Right cardiac atrium (tissue), 5 donors: ENCODE measurements at places on chromosomes 13 and 19. TPM values are rescaled to one million over a fixed set of nuclear protein-coding genes. Genes with fewer than 3 reads are reported as not detected.

GRCh38 chr13:43272851-43273250 lies 249.5 kb downstream of the DNAJC15 start:
- DNase-seq = no peak

GRCh38 chr19:397321-397720 lies 11.6 kb downstream of the C2CD4C start:
- DNase-seq = no peak

GRCh38 chr13:97030705-97031452 lies 36.6 kb upstream of the OXGR1 start:
- no peak for DNase-seq

DNA sequence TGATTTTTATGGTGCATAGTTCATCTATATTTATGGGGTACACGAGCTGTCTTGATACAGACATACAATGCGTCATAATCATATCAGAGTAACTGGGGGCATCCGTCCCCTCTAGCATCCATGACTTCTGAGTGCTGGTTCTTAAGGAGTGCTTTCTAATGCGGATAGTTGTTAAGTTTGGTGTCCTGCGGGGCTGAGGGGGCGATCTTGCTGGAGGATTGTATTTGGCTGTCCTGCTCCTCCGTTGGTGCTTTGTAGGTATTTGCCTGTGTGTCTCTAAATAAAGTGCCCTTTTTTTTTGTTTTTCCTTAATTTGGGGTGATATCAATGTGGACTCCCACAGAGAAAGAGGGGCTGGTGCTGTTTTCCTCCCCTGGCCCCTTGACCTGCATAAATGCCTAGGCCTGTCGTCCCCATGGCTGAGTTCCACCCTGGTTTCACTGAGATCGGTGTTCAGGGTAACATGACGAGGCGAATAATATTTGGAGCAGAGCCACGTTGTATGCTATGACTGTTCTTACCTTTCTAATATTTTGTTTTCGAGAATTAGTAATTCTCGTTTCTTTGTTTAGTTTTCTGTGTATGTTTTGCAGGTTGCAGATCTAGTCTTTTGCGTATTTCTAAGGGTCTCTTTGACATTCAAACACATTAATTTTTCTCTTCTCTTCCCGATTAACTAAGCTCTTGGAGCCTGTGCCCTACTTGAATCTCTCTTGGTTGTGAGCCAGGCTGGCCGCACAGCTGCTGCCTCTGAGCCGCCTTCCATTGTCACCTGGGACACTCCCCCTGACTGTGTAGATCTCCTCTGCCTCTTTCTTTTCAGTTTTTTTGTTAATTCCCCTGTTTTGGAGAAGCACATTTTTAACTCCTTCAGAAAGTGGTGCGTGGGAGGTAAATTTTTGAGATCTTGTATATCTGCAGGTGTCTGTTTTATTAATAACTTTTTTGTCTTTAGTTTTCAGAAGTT lies 100.3 kb downstream of the ARHGEF7 start:
- DNase-seq = no peak

DNA sequence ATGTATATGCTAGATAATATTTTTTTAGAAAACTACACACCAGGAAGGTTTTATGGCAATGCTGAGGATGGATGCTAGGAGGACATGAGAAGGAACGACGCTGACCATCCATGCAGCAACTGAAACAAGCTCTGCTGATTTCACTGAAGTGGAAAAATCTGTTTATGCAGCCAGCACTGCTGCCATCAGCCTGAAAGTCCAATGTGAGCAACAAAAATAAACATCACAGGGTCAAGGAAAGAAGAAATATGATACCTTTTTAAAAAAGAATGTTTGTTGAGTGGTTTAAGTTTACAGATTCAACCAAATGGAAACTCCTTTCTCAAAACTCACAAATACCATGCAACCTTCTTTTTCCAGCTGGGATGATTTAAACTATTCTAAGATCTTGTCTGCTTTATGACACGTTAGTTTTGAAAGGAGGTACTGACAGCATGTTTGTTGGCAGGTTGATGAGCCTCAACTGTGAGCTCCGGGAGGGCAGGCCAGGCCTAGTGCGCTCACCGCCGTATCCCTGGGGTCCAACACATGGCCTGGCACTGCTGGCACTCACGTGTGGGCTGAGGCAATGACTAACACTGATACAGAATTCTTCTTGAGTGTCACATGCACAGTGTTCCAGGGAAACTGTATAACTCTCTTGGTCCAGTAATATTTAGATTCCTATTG lies 46.8 kb downstream of the LATS2 start:
- DNase-seq = peak; percentile 51

GRCh38 chr19:39409208-39410016 lies 2.8 kb downstream of the ZFP36 start:
- peak; percentile 93 for DNase-seq

DNA sequence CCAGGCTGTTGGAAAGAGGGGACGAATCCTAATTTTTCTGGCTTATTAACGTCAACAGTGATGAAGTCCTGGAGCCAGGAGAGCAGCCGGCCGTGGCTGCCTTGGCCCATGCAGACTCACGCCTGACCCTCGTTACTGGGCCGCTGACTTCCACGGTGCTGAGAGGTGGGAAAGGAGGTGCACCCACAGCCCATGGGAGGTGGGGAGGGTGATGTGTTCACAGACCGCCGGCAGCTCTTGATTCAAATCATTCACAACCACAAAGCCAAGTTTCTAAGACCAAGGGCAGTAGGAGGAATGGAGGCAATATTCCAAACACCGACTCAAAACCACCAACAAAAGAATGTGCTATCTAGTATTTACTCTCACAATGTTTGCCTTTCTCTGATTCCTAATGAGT lies 24.3 kb downstream of the COL4A2 start:
- DNase-seq = peak; percentile 69

- DNase-seq = no peak
Observed at GRCh38 chr13:98838776-98839175, 86.3 kb upstream of the SLC15A1 start.

The ZMYM2 gene
- total RNA-seq = 71.4 TPM

- DNase-seq = no peak
Observed at GRCh38 chr13:90926459-90926858, 421.0 kb upstream of the MIR17HG start.

The CCNA1 gene
- total RNA-seq = not detected

The GNG14 gene
- not detected for total RNA-seq

The ZMYM5 gene
- 12.7 TPM for total RNA-seq

- no peak for DNase-seq
Observed at GRCh38 chr19:16359964-16360363, 35.3 kb downstream of the KLF2 start.

DNA sequence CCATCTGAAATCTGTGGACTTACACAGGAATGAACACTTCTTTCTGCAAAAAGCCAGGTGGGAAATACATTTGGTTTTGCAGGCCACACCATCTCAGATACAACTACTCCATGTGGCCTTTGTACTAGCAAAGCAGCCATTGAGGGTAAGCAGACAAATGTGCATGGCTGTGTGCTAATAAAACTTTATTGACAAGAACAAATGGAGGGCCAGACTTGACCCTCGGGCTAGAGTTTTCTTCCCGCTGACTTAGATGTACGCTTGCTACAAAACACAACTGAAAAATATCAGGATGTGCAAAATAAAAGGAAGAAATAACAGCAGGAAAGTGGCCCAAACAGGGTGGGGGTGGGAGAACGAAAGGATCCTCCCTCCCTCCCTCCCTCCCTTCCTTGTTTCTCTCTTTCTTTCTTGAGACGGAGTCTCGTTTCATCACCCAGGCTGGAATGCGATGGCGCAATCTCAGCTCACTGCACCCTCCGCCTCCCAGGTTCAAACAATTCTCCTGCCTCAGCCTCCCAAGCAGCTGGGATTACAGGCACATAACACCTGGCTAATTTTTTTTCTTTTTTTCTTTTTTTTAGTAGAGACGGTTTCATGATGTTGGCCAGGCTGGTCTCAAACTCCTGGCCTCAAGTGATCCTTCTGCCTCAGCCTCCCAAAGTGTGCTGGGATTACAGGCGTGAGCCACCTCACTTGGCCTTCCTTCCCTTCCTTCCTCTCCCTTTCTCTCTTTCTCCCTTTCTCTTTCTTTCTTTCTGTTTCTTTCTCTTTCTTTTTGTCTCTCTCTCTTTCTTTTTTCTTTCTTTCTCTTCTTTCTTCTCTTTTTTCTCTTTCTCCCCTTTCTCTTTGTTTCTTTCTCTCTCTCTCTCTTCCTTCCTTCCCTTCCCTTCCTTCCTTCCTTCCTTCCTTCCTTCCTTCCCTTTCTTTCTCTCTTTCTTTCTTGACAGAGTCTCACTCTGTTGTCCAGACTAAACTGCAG lies 29.3 kb downstream of the CCL25 start:
- no peak for DNase-seq

The MIDN gene
- 50.2 TPM for total RNA-seq

DNA sequence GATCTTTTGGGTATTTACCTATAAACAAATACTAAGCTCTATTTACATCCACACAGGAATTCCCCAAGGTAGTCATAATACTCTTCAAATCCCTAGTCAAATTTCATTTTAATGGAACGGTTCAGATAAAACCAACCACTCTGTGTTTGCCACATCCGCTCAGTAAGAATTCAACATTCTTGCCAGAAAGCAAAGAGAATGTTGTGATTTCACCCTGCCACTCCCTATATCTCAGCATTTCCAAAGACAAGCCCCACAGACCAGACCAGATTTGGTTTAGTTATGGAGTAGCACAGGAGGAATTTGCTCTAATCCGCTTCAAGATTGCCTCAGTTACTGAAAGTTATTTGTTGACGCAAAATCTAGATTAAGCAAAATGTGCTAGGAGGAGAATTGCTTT lies 105.6 kb upstream of the SERP2 start:
- DNase-seq = no peak

GRCh38 chr19:18122424-18122823 lies 24.8 kb downstream of the MAST3 start:
- DNase-seq = no peak

- no peak for DNase-seq
Observed at GRCh38 chr19:32720216-32720935, 809 bp downstream of the TDRD12 start.

- DNase-seq = no peak
Observed at GRCh38 chr13:51252954-51253532, 30.8 kb downstream of the FAM124A start.
